ENCODE measurements at places on chromosomes 6 and 20. TPM values are rescaled to one million over a fixed set of nuclear protein-coding genes. Genes with fewer than 3 reads are reported as not detected.

GRCh38 chr6:138331444-138331843 is 46.3 kb upstream of the SMIM28 start:
- no peak for DNase-seq

DNA sequence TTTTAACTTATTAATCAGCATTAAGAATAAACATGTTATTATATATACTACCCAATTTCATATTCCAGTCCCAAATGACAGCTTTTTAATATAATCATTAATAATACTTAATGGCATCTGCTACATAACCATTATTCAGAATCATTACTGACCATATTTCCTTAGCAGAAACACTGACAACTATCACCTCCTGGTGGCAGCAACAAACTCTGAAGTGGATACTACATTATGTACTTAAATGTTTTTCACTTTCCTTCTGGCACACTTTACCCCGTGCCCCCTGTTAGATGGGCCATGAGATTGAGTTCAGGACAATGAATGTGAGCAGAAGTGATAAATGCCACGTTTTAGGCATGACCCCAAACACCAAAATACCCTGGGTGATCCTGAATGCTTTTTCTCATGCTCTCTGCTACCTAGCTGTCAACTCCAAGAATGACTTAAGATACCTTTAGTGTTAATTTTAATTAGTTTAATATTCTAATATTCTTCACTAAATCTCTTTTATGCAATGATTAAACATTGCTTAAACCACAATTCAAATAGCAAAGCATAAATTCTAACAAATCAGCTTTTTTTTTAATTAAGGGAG is 77.1 kb downstream of the LMBRD1 start:
- DNase-seq, result no peak

DNA sequence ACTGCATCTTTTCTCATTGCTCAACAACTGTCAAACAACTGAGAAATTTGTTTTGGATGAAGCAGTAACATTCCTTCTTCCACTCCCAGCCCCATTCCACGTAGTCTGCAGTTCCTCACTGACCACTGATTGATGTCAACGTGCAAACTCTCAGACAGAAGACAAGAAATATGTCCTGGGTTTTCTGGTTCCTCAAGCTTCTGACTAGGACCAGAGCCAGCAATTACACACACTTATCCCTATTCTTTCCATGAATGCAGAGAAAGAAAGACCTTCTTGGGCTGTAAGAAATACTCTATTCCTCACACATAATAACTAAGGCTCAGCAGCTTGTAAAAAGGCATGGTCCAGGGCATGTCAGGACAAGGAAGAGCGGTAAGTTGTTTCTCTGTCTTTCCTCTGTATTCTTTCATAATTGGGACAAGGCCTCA is 790.1 kb upstream of the SLC35B3 start:
- DNase-seq, result no peak

DNA sequence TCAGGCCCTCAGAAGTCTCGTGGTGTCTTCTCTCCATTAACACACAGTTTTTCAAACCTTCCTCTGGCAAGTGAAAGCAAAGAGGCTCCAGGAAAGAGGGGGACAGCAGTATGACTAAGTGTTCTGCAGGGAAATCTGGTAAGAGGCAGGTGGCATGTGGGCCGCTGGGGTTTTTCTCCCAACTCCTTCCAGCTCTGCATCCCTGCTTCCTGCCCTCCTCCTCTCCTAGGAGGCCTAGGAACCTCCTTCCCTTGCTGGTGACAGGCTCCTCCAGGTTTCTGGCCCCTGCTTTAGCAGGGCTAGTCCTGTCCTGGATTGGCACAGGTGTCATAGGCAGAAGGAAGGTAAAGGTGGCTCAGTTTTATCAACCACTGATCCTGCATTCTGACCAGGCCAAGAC is 7.6 kb upstream of the ITCH start:
- no peak for DNase-seq

Gene DHX35
- total RNA-seq, result 15.2 TPM

- DNase-seq, result no peak
These were observed 43.9 kb upstream of the CD93 start for GRCh38 chr20:23129891-23130621.

GRCh38 chr20:35360033-35360432 is 51.7 kb downstream of the UQCC1 start:
- no peak for DNase-seq

GRCh38 chr6:52381249-52381648 is 19.3 kb downstream of the PAQR8 start:
- DNase-seq, result no peak

Gene CTCFL
- not detected for total RNA-seq

DNA sequence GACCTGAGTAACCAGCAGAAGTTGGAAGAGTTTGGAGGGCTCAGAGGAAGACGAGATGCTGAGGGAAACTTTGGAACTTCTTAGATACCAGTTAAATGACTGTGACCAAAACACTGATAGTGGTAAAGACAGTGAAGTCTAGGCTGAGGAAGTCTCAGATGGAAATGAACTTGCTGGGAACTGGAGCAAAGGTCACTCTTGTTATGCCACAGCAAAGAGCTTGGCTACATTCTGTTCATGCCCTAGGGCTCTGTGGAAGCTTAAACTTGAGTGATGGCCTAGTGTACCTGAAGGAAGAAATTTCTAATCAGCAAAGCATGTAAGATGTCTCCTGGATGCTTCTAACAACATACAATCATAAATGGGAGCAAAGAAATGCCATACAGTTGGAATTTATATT is 24.7 kb downstream of the WDR27 start:
- no peak for DNase-seq

- no peak for DNase-seq
These were observed 9.9 kb downstream of the ULBP3 start for GRCh38 chr6:150058986-150059385.

DNA sequence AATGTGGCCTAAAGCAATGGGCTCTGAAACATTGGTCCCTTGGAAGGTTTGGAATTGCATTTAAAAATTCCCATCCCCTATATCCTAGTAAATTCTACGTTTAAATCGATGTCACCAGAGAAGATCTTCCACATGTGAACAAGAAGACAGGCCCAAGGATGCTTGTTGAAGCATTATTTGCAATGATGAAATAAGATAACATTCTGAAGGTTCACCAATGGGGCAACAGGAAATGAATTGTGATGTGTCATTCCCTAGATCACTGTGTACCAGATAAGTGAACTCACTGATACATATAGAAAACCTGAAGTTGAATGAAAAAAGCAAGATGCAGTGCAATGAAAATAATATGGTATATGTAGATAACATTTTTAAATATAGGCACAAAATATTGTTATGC is 464.3 kb upstream of the BTBD3 start:
- no peak for DNase-seq

DNA sequence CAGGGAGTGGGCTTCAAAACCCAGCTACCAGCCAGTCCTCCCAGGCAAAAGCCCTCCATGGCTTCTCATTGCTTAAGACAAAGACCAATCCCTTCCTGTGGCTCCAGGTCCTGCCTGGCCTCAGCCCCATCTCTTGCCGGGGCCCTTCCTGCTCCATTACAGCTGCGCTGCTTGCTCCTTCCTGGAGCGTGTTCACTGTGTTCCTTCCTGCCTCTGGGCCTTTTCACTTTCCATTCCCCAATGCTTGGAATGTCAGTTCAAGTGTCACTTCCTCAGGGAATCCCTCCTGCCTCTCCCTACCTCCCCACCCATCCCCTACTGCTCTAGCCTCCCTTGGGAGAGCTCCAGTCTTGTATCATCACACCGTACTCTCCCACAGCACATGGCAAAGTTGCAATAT is 11.1 kb upstream of the ITPR3 start:
- DNase-seq, result no peak

Gene DEFB114
- not detected for total RNA-seq

- no peak for DNase-seq
These were observed 5.7 kb downstream of the TMEM181 start for GRCh38 chr6:158565482-158566040.

- no peak for DNase-seq
These were observed 45.2 kb downstream of the DPPA5 start for GRCh38 chr6:73308712-73309534.

Gene C2
- total RNA-seq, result 19.9 TPM

Gene C20orf202
- 0.20 TPM for total RNA-seq

Gene SLC17A2
- total RNA-seq, result not detected

DNA sequence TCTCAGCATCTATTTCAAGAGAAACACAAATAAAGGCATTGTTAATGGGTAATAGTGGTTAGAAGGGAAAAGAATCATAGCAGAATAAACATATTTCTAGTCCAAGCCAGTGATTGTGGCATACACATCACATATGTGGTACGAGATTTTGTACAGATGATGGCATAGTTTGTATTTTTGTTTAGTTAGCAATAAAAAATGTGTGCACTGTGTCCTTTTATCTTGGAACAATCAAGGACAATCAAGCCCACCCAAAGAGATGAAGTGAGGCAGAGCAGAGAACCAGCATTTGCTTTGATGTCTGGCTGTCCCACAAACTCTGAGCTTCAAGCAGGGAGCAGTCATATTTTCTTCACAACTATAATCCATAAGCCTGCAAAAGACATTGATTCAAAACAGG is 256.5 kb upstream of the CHD6 start:
- DNase-seq, result no peak

Gene BFSP1
- 1.3 TPM for total RNA-seq

DNA sequence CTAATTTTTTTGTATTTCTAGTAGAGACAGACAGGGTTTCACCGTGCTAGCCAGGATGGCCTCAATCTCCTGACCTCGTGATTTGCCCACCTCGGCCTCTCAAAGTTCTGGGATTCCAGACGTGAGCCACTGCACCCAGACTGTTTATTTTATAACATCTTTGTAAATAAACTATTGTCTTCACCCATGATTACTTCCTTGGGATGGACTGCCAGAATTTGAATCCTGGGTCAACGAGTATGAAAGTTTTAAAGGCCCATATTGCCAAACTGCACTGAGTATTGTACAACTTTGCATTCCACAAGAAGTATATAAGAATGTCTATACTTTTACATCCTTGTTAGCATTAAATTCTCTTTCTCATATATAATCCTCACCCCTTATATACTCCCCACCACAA is 38.6 kb downstream of the ZHX3 start:
- no peak for DNase-seq

DNA sequence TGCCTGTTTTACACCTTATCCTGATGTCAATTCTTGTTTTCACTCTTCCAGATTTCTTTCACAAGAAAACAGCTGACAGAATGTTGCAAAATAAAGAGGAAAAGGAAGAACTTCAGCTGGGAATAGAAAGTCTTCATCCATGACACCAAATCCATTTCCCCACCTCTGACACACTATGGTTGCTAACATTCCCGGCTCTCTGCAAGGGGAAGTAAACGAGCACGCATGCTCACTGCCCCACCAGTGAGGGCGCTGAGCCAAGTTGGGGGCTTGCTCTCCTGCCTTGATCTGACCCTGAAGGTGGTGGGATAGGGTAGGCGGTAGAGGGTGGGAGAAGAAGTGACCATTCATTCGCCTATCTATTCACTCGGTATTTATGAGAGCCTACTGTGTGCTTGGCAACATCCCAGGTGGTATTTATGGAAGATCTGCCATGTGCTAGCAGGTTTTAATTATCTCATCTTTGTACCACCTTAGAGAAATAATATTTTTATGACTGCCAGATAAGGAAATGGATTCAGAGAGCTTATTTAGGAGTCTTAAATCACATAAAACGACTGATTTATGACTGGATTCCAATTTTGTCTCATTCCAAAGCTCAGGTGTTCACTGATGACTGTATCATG is 206.2 kb downstream of the FOXC1 start:
- no peak for DNase-seq

Gene SYNGAP1
- total RNA-seq, result 3.6 TPM

DNA sequence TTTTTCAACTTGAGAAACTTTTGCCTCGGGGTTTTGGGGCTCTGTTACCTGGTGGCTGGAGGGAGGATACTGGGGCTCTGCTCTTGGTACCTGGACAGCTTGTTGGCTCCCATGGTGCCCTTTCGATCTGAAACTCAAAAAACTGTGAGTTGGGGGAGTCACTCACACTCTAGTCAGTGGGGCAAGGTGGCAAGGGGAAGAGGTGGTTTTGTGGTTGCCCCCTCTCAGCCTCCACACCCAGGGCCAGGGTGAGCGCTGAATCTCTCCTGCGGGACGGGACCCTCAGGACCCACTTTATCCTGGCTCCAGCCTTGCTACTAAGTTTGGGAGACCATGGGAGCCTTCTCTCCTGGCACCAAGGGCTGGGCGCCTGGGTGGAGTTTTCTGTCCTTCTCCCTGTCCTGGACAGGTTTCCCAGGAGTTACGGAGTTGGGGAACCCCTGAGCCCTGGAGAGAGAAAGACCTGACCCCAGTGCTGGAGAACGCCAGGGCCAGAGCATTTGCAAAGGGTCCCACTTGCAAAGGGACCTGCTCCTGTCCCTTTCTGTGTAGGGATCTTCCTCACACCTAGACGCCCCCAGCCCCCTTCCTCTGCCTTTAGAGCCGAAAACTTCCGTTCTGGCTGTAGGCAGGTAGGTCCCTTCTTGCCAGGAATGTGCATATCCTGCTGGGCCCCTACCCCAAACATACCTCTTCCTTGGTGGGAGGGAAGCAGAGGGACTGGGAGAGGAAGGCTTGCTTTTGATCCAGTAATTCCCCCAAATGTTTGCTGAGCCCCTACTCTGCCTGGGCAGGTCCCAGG is 2.9 kb downstream of the FOXP4 start:
- no peak for DNase-seq

DNA sequence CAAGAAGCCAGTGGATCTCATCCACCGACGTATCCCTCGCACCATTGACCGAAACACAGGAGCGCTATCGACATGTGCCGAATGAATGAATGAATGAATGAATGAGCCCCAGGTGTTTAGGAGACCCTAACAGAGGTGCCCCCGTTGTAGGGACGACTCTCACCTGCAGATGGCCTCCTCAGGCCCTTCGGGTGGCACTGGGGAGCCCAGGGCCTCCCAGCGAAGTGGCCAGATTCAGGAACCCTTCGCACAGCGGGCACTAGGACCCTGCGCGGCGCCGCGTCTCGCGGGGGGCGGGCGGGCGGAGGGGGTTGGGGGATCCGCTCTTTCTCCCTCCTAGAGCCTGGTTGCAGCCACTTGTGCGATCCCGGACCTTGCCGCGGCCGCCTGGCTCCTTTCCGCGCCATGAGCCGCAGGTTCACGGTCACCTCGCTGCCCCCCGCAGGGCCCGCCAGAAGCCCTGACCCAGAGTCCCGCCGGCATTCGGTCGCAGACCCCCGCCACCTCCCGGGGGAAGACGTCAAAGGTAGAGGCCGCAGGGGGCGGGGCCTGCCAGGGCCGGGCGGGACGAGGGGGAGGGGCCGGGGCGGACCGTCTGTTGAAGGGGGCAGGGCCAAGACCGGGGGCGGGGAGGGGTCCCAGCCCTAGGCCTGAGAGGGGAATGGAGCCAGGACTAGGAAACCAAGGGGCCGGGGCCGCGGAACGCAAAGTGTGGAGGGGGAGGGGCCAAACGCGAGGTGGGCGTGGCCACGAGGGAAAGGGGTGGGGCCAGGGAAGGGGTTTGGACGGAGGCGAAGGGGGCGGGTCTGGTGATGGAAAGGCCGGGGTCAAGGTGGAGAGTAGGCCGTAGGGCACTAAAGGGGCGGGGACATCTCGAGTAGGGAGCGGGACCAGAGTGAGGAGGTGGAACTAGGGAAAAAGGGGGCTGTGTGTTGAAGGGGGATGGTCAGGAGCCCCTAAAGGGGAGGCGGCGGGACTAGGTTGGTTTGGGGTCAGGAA is 7.4 kb upstream of the SLC12A5 start:
- no peak for DNase-seq

Gene RAB23
- total RNA-seq, result 10.0 TPM

GRCh38 chr6:151164383-151164782 is 75.4 kb upstream of the AKAP12 start:
- no peak for DNase-seq

Gene MUCL3
- not detected for total RNA-seq

Measured in right atrium auricular region (tissue), 2 donors.